ENCODE measurements at places on chromosomes 5 and 9.

GRCh38 chr9:134010310-134011173 lies 14.7 kb upstream of the BRD3OS start:
- no peak for DNase-seq

DNA sequence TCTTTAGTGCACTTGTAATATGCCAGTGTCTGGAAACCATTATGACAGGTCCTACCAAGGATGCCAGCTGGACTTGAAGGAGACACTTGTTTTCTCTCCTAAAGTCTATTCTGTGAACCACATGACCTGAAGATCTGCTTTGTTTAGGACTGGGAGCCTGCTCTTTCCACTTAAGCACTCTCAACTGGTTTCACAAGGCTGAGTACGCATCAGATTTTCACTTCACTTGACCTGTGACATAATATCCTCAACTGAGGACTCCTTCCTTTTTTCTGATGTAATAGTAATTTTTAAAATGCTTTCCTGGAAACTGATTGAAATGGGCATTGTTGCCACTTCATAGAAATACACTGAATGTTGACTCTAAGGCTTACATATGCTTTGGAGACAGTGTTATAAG lies 52.2 kb downstream of the PDE8B start:
- no peak for DNase-seq

GRCh38 chr5:34639852-34640626 lies 16.1 kb upstream of the RAI14 start:
- no peak for DNase-seq

GRCh38 chr5:139549162-139549894 lies 11.8 kb upstream of the UBE2D2 start:
- no peak for DNase-seq

GRCh38 chr5:173187054-173187743 lies 42.9 kb downstream of the BNIP1 start:
- DNase-seq: no peak

GRCh38 chr9:109966643-109967368 lies 186.8 kb downstream of the PALM2AKAP2 start:
- DNase-seq: no peak

DNA sequence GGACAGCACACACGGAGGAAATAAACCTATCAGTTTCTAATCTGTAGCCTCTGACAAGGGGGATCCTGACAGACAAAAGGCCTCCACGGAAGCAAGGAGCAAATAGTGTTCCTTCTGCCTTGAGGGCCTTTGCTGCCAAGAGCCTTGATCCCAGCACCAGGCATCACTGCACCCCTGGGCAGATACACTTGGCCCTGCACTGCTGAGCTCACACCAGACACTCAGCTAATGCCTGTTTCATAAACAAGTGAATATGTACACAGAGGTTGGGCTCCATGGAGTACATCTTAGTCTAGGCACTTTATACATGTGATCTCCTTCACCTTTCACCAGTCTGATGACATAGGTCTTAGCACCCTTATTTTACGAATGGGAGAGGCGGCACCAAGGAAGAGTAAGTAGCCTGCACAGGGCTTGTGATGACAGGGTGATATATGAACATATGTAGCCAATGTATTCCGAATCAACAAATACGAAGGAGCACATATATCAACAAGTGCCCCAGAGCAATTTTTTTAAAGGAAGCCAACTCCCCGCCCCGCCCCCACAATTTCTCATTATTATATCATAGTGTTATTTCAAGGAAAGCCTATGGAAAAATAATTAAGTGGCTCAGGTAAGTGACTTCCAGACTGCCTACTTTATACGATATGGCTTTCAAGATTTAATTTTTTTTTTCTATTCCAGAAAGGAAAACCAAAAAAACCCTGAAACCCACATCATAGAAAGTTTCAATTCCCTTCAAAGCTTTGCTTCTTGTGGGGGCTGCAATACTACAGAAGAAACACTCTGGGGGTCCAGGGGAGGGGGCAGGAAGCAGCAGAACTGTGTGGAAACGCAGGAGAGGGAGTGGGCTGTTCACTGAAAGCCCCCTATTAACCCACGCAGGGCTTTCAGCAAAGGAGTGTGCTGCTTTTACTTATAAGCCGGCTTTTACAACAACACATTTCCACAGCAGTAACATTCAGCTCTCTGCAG lies 32.0 kb downstream of the CDC14B start:
- DNase-seq: no peak

GRCh38 chr5:98770209-98770910 lies 3.1 kb upstream of the RGMB start:
- DNase-seq: no peak

DNA sequence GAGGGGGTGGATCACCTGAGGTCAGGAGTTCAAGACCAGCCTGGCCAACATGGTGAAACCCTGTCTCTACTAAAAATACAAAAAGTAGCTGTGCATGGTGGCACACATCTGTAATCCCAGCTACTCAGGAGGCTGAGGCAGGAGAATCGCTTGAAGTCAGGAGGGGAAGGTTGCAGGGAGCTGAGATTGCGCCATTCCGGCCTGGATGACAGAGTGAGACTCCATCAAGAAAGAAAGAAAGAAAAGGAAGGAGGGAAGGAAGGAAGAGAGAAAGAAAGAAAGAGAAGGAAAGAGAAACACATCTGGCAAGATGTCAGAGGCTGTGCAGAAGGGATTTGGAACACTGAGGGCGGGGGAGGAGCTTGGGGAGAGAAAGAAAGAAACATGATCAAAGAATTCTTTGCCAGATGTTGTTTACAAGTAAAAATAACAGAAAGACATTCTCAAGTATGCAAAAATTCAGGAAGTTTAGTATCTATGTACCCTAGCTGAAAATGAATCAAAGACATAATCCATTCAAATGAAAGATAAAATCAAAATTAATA lies 93.7 kb downstream of the AK8 start:
- DNase-seq: no peak

DNA sequence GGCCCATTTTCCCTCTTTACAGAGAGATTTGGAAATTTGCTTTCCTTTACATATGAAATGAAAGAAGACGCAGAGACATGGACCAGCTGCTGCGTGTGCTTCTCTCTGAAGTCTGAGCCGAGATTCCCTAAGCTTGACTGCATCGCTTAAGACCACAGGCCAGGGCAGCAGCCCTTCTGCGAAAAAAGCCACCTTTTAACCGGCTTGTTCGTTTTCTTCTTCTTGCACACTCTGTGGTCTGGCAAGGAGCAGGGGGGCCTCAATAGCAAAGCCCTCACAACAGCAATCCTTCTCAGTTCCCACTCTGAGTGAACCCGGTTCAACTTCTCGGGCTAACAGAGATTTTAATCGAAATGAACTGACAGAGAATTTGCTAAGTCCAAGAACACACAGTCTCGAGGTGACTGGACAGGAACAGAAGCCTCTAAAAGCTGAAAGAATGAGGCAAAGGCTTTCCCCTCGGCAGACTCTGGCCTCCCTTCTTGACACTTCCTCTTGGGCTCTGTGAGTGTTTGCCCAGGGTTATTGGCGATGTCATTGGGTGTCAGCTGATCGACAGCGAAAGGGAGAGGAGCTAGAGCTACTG lies 512.9 kb upstream of the KLF4 start:
- DNase-seq: no peak

- no peak for DNase-seq
Measured at GRCh38 chr5:90809311-90810056, 250.9 kb downstream of the ADGRV1 start.

DNA sequence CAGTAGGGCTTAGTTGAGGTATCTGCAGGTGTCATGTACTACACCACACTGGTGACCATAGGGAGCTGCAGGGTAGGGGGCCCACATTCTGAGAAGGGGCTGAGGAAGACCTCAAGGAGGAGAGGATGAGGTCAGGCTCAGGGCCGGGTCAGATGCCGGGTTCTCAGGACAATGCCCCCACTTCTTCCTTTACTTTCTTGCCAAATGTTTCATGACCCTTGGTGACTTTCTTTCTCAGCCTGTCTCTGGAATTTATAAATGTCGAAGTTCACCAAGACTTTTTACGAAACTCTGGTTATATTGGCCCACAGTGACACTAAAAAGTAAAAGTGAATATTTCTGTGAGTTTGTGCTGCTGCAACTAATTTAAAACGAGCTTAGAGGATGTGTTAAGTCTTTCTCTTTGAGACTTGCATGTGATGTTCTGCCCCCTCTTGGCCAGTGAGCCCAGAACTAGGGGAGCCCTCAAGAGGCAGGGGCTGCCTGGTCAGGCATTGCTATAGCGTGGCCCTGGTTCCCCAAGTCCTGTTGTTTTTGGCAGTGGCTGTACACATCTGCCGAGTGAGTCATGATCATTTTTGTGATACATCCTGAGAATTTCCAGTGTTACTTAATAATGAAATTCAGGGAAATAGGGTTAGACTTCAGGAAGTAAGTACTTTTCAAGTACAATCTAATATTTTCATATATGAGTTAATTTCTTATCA lies 11.2 kb downstream of the ACO1 start:
- DNase-seq: peak; percentile 67

- no peak for DNase-seq
Measured at GRCh38 chr9:30476826-30477225, 1907.6 kb upstream of the ACO1 start.

DNA sequence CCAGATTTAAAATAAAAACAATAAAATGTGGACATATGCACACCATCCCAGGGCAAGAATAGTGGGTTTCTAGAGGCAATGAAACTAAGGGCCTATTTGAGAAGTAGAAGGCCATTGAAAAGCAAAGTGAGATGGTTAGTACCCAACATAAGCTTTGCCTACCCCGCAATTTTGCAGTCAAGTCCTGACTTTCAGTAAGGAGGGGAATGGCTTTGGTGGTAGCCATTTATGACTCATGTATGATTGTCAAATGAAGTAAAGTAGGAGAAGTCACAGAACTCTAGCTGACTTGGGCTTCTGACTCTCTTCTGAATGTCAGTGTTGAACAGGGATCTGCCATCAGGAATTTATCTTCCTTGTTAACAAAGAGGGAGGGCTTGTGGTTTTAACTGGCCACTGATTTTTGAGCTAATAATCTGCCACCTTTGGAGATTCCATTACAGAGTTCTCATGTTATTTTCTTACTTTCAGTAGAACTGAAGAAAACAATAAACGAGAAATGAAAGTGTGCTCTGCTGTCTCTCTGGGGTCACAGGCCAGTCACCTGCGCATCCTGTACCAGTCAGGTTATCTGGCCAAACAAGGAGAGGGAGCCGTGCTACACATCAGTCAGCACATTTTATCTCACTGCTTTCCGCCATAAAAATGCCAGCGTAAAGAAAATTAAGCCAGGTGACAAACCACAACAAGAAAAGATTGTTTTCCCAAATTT lies 14.3 kb upstream of the SNCAIP start:
- DNase-seq: no peak

GRCh38 chr9:33467526-33467925 lies 6.2 kb downstream of the NOL6 start:
- no peak for DNase-seq

DNA sequence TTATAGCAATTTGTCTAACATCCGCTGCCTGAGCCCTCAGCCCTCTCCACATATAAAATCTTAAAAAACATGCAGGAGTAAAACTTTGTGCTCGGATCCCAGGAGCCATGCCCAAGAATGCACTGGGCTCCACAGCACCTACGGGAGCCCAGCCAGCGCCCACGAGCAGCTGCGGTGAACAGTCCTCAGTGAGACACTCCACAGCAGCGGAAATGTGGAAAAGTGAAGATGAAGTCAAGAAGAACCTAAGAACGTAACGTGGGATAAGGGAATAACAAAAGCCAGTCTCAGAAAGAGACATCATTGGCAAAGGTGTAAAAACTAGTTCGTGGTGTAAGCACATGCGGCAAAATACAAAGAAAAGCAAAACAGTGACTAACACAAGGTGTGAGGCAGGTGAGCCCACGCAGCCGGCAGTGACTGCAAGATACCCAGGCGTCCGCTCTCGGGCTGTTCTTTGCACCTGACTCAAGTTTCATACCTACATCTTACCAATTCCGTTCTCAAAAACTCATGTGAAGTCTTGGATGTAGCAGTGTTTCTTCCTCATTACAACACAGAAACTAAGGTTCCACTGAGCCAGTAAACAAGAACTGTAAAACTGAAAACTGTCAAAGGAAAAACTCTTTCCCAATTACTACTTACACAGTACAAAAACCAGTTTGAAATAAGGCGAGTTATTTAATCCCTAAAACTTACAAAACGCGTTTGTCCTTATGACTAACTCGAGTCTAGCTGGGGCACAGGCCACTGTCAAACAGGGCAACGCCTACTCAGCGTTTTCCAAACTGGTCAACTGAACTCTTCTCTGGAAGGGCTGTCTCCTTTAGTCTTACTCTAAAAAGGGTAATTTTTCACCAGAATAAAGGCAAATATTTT lies 1.7 kb downstream of the CAMSAP1 start:
- DNase-seq: no peak

- DNase-seq: no peak
Measured at GRCh38 chr9:87505869-87506678, 8.4 kb downstream of the DAPK1 start.

DNA sequence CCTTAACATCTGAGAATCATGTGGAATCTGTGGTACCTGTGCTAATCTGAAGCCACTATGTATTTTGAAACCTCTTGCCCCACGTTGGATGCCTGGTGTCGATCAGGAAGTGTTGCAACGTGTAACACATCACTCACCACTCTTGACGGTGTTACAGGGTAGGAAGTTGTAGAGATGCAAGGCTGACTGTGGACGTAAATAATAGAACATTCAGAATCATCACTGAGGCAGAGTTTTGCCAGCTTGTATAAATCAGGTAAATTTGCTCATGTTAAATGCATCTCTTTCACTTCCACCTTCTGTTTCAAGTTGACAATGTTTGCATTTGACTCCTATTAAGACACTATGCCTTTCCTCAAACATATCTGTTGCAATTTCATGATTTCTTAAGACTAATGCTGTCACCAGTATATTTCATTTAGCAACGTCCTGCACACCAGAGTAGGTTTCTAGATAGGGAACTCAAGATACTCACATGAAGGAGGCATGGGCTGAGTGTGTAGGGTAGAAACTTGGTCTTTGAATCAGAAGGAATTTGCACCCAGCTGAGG lies 38.1 kb downstream of the BASP1 start:
- DNase-seq: no peak

GRCh38 chr9:133788819-133789717 lies 50.9 kb upstream of the SARDH start:
- DNase-seq: no peak

GRCh38 chr9:99433555-99433954 lies 211.5 kb downstream of the SEC61B start:
- DNase-seq: peak; percentile 85

DNA sequence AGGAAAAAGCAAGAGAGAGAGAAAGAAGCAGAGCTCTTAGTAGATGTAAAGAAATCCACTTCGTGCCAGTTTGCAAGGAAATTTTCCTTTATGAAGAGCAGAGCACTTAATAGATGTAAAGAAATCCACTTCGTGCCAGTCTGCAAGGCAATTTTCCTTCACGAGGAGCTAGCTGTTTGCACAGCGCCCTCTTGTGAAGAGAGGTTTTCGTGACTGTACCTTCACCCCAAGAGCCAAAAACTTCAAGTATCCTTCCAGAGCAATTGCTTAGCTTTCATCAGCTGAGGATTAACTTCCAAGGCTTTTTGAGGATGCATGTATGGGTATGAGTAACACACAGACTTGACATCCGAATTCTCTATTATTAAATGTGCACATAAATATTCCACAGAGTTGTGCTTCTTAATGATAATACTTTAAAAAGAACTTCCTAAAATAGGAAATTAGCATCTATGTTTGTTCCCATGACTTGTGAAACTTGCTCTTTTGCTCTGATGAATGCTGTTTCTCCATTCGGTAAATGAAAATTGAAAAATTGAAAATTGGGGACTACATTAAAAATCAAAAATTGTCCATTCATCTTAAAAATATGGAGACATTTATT lies 525.6 kb downstream of the PDE4D start:
- DNase-seq: peak; percentile 52

Measured in HFF-Myc (cell line).